ENCODE measurements at places on chromosomes 13 and 19.
A peak's percentile ranks its signal among the peaks of the same experiment; 100 is the strongest.

DNA sequence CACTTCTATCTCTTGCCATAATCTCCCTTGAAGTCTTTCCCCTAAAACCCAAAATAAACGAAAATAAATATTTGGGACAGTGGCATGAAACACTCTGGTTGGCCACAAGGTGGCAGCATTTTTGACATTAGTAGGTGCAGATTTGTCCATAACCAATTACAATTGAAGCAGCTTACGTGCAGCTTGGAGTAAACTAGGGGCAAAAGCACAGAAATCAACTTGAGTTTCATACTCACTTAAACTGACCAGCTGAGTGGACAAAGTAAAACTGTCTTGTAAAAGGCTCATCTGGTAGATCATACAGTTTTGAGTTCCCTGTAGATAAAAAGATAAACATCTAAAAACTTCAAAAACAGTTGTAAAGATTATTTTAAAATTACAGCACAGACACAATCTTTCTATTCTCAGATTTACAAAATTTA, 18.8 kb downstream of the PDCD5 start:
- DNase-seq, result peak; percentile 44

DNA sequence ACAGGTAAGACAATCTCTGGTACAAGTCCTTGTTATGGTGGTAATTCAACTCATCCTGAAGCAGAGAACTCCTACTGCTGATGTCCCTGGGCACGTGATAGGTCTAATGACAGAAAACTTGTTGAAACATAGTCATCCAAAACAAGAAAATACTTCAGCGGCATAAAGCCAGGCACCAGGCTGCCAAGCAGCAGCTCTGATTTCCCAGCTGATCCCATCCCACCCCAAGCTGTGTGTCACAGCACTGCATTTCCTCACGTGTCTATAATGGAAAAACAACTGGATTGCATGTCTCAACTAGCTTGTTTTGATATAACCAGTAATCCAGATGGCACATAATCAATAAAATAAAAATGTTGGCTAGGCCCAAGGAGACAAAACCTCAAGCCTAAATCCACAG, 64.8 kb downstream of the MIPEP start:
- no peak for DNase-seq

DNA sequence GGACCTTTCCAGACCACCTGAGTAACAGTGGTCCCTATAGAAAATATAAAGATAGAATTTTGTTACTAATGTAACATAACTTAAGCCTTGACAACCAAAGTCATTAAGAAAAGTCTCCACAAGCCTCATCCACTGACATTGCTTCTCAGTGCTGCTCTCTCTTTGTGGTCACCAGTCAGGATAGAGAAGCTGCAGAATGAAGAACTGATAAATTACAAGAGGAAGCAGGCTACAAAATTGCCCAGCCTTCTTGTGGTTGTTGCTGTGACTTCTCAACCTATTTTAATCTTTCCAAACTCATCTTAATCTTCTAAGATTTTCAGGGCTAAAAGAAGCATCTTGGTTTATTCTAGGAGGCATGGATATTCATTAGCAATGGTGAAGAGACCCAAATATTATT, 343.8 kb downstream of the MZT1 start:
- DNase-seq, result no peak

DNA sequence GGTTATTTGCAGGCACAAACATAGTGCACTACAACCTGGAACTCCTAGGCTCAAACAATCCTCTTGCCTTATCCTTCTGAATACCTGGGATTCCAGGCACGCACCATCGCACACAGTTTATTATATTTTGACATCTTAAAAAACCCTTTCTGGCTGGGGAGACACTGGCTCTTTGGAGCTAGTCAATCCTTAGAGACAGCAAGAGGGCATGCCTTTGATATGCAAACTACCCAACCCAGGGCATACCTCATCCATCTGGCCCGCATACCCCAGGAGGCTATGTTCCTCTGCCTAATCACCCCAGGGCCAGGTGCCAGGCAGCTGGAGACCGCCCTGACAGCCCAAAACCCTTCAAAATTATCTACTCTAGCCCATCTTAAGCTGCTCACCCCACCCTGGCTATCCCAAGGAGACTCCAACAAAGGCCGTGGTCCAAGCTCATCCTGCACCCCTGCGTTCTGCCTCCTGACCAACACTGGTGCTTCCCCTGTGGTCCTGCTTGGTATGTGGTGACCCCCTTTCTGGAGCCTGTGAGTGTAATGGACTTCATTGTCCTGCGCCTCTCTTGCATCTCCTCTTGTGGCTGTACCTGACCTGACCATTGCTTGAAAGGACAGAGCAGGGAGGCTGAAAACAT, 86.4 kb downstream of the RGCC start:
- DNase-seq, result no peak

DNA sequence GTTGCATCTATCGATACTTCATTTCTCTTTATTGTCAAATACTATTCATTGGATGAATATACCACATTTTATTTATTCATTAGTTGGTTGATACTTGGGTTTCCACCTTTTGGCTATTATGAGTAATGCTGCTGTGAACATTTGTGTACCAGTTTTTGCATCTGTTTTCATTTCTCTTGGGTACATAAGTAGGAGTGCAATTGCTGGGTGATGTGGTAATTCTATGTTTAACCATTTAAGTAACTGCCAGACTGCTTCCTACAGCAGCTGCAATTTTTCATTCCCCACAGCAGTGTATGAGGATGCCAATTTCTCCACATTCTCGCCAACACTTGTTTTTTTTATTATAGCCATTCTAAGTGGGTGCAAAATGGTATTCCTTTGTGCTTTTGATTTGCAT, 2.6 kb downstream of the KCNJ14 start:
- no peak for DNase-seq
